ENCODE measurements at places on chromosomes 6 and 20.

- no peak for DNase-seq
These were observed 29.7 kb downstream of the MC3R start for GRCh38 chr20:56278196-56278595.

DNA sequence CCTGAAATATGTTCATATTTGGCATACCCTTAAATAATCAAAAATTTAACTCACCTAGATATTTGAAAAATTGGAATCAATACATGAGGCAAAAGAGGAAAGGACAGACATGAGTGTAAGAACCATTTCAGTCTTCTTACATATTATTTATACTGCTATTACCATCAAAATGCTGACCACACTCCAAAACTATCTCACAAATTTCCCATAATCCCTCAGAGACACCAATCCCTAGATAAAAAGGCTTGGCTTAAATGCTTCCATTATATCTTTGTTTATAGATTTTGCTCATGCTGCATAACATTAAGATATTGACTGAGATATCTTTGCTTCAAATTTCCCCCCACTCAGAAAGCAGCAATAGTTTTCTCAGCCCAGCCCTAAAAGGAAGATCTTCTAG, 11.7 kb upstream of the NT5DC1 start:
- no peak for DNase-seq

DNA sequence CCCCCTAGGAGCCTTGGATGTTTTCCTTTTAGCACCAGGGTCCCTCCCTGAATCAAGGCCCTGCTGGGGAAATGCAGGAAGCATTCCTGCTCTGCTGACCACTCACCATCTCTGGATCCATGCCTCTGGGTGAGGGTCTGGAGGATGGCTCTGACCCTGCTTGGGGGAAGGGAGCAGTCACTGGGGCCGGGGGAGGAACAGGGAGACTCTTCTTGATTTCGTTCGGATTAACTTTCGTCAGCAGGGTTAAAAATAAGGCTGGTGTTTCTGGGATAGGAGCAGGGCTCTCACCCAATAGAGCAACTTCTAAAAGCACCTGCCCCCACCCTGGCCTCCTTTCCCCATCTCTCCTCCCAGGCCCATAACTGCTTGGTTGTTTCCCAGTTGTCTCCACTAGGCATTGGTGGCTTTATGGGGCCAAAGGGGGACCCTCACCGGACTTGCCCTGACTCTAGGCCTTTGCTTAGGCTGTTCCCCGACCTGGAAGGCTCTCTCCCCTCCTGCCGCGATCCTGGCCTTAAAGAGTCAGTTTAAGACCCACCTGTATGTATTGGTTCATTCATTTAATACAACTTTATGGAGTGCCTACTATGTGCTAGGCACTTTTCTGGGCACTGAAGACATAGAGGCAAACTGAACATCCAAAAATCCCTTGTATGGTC, 63.0 kb downstream of the JPH2 start:
- DNase-seq = no peak

GRCh38 chr20:4645621-4646020, 76.1 kb upstream of the PRND start:
- DNase-seq = no peak

- peak; percentile 52 for DNase-seq
These were observed 780 bp downstream of the ARMC12 start for GRCh38 chr6:35737413-35738211.

- no peak for DNase-seq
These were observed 116.0 kb downstream of the LRRC1 start for GRCh38 chr6:53910834-53911233.

DNA sequence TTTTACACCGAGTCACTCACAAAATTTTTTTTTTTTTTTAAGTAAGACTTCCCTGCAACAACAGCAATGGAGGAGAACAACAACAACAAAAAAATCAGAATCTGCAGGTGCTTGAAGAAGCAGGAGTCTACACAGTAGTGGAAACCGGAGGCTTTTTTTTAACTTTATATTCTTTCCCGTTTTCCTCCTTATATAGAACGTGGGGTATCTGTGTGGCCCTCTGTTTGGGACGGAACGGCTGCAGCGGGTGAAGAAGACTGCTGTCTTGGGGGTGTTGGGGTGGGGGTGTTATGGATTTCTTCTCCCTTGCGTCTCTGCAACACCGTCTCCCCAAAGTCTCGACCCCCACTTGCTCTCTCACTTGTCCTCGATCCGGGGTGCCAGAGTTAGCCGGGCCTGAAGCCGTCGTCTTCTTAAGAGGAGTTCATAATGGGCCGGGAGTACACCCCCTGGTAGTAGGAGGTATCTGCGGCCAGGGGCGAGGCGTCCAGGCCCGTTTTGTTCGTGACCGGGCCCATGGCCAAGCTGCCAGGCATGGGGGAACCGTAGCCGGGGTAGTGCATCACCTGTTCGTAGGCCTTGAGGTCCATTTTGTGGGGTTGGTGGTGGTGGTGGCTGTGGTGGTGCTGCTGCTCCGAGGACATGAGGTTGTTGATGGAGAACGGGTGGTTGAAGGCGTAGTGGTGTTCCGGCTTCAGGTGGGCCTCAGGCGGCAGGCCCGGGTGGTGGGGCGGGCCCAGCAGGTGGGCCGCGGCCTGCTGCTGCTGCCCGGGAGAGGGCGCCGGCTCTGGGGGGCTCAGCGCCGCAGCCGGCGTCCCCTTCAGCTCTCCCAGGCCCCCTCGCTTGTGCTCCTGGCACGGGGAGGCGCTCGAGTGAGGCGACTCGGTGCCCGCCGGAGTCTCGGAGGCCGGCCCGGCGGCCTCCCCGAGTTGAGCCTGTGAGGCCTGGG, 2.7 kb downstream of the FOXA2 start:
- no peak for DNase-seq

DNA sequence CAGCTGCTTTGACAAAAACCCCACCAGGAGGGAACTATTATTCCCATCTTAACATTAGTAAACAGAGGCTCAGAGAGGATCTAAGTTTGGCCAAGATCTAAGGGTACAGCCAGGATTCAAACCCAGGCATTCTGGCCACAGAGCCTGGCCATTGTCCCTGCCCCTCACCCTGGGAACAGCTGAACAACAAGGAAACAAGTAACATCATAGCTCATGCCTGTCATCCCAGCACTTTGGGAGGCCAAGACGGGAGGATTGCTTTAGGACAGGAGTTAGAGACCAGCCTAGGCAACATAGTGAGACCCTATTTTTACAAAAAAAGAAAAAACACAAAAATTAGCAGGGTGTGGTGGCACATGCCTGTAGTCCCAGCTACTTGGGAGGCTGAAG, 27.5 kb downstream of the TOX2 start:
- no peak for DNase-seq

DNA sequence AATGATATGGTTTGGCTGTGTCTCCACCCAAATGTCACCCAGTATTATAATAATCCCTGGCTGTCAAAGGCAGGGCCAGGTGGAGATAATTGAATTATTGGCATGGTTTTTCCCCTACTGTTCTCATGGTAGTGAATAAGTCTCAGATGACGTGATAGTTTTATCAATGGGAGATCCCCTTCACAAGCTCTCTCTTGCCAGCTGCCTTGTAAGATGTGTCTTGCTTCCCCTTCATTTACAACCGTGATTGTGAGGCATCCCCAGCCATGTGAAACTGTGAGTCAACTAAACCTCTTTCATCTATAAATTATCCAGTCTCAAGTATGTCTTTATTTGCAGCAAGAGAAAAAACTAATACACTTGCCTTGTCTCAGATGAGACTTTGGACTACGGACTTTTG, 907.3 kb upstream of the MANEA start:
- no peak for DNase-seq

- DNase-seq = no peak
These were observed 165.1 kb upstream of the PCSK2 start for GRCh38 chr20:17061715-17062114.

DNA sequence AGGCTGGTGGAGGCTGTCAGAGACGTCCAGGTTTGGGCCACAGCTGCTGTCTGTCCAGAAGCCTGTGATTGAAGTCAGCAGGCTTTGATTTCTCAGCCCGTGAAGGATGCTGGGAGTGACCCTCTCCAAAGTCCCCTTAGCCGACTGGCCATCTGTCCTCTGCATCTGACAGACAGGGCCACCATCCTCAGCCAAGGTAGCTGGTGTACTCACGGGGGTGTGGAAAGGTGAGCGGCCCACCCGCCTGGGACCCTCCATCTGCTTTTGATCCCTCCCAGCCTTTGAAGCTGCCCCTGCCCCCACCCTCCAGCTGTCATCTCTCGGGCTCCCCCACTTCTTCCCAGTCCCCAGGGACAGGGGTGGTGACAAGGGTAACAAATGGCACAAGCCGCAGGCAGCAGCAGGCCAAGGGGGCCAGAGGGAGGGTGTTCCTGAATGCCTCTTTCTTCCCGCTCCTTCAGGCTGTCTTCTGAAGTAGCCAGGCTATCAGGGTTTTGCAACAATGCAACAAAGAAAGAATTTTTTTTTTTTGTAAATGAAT, 84.4 kb downstream of the EYA2 start:
- no peak for DNase-seq

DNA sequence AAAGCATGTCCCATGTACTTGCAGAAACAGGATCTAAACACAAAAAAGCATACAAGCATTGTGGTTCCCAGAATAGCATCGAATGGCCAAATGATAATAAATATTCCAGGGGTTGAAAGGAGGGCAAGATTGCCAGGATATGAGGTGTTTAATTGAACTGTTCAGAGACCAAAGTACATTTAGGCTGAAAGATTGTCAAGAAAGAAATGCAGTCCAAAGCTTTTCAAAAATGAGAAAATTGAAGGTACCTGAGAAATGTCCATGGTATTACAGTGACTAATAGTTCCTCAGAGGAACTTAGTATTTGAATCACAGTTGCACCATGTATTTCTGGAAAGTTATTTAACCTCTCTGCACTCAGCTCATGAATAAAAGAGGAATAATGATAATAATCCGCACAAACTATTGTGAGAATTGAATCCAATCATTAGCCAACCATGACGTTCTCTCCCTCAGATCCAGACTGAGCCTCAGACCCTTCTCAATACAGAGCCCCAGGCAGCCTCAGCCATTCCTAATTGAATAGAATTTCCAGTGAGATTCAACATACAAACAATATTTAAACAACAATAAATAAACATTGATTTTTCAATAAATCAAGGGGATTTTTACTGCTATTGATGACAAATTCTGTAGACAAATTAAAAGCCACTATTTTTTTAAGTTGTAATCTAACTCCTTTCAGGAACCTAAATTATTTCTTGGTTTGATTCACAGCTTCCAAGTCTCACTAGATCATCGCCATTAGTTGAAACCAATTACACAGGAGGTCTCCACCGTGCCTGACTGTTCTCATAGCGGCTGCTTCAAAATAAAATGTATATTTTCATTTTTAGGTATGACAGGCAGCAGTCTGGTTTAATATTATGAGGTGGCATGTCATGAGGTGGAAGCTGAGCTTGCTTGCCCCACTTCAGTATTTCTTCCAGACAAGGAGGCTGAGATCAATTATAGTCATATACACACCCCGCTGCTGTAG, 144.3 kb upstream of the TENT5A start:
- no peak for DNase-seq

- DNase-seq = no peak
These were observed 42.5 kb downstream of the CPXM1 start for GRCh38 chr20:2757969-2758368.

DNA sequence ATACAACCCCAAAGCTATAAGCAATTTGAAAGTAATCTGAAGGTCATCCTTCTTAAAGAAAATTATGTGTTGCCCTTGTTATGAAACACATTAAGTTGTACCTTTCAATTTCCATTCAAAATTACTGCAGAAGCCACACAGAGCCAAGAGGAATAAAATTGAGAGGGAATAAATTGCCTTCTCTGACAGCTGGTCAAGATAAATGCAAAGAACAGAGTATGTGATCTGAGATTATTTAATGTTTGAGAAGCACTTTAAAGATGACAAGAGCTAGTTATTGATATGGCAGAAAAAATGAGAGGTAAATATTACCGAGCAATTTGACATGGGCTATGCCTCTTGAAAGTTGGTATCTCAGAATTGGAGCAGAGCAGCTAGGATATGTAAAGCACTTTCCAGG, 61.6 kb downstream of the TRDN start:
- DNase-seq = no peak

DNA sequence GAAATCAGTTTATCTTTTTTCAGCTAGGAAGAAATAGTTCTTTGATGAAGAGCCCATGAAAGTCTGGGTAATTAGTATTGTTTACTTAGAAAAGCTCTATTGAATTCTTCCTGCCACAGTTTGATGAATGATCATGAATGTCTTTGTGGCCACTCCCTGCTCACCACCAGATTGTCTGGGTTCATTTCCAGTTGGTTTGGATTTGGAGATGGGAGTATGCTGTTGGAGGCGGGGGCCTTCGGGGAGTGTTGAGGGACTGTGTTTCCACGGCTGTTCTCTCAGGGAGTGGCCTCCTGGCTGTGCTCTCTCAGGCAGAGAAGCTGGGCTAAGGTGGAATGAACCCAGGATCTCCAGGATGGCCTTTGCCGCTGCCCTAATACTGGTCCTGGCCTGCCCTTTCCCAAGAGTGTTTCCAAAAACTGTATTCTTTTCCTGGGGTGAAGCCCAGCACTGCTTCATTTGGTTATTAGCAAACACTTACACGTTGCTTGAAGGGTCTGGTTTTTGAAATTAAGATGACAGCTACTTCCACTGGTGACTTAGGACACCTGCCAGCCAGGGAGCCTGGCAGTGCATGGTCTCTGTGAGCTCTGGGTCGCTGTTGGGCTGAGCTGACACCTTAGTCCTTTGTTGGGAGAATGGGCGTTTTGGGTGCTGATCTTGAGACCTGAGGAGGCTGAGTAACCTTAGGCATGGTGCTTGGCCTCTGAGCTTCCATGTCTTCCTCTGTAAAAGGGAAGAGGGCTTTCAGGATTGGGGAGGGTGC, 23.2 kb downstream of the PRPF6 start:
- no peak for DNase-seq

DNA sequence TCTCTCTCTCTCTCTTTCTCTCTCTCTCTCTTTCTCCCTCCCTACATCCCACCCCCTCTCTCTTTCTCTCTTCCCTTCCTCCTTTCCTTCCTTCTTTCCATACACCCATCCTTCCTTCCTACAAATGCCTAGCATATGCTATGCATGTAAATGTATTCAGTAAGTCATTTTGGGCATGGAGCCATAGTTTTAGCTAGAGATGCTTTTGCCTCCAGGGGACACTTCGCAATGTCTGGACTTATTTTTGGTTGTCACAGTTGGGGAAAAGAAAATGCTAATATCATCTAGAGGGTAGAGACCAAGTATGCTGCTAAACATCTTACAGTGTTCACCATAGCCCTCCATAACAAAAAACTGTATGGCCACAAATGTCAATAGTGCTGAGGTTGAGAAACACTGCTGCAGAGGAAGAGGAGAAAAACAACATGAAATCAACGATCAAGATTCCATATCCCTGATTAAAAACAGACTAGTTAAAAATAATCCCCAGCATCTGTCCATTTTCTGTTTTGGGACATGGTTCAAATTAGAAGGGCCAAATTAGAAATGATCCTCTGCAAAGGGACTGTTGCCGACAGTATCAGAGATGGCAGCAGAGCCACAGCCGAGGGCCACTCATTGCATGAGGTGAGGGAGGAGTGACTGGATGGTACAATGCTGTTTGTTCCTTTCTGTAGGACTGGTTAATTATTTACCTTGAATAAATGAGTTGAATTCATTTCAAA, 152.7 kb downstream of the SH3BGRL2 start:
- no peak for DNase-seq
